ENCODE measurements at places on chromosomes 16 and 17.

- DNase-seq, result no peak
Measured at GRCh38 chr16:13940397-13940933, 20.5 kb downstream of the ERCC4 start.

GRCh38 chr16:48499923-48500381 lies 110.0 kb downstream of the N4BP1 start:
- no peak for DNase-seq

DNA sequence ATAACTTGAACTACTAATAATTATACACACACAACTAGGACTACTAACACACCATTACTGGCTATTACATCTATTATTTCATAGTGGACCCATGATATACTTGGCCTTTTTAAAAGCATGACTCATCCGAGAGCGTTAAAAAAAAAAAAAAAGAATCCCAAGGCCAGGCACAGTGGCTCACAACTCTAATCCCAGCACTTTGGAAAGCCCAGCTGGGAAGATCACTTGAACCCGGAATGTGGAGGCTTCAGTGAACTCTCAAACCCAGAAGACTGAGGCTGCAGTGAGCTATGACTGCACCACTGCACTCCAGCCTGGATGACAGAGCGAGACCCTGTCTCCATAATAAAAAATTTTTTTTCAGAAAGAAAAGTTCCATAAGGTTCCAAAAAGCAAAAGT lies 3.1 kb downstream of the GLG1 start:
- no peak for DNase-seq

GRCh38 chr16:75326333-75326732 lies 74.9 kb upstream of the BCAR1 start:
- DNase-seq, result no peak

DNA sequence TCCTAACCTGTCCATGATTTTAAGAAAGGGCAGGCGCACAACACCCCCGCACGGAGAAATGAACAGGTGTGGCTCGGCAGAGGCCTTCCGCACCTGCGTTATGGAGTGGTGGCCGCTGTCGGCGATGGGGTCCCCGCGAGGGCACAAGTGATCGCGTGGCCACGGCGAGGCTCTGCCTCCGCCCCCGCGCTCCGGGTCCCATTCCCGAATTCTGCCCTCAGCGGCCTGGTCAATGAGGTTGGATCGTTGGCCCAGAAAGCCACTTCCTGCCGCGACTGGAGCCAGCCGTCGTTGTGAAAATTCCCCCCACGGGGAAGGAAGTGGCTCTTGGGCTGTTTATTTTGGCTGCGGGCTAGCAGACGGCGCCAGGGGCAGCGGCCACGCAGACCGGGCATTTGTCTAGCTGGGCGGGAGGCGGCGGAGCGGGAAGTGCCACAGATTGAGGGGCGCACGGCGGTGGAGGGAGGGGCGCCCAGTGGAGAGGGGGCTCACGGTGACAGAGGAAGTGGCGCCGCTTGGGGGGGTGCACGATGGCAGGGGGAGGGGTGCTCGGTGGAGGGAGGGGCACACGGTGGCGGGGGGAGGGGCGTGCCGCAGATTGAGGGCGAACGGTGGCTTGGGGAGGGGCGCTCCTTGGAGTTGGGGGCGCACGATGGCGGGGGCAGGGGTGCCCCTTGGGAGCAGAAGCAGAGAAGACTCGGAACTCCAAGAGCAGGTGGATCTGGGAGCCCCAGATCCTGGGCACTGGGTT lies 25.0 kb downstream of the MRC2 start:
- no peak for DNase-seq

DNA sequence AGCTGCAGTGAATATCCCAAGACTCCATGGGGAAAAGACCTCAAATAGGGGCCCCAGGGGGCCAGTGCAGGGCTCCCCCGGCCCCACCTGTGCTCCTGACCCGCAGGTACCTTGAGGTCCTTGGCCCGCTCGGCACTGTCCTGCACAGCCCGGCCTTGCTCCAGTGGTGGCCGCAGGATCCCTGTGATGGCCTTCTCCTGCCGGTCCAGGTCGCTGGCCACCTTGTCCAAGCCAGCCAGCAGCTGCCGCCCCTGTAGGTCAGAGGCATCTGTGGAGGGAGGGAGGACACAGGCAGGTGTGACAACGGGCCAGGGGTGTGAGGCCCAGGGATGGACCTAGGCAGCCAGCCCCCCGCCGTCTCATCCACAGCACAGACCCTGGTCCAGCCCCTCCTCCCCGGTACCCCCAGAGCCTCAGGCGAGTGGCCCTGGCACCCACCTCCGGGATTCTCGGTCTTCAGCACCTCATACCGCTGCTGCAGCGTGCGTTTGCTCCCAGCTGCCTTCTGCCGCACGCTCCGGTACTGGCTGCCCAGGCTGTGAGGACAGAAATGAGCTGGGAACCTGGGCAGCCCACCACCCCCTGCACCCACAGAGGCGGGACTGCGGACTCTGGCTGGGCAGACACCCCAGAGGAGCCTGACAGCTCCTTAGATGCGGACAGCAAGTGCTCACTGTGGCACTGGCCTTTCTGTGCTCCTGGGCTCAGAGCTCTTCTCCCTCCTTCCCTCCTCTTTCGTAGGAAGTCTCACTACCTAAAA lies 43.7 kb downstream of the PPL start:
- no peak for DNase-seq

DNA sequence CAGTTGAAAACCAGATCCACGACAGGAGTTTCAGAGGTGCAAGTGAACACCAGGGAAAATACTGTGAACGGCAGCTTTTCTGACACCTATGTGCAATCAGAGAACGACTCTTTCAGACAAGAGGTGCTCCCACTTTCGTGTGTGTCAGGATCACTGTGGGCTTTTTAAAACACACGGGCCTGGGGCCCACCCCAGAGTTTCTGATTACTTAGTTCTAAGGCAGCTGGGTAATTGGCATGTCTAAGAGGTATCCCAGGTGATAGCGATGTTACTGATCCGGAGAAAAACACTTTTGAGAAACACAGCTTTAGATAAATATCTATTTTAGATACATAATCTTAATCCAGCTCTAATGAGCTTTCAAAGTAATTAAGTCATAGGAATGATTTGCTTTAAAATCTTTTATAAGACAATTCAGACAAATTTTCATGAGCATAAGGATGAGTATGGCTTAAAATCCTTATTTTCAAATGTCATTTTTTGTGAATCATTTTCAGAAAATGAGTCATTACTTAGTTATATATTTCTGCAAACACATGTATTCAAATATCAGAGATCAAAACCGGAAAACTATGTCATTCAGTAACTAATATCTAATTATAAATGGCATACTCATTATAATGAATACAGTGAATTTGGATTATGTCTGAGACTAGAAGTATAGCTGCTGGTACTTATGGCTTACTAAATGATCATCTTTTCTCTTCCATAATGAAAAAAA lies 217.9 kb upstream of the PSMD7 start:
- DNase-seq, result no peak

DNA sequence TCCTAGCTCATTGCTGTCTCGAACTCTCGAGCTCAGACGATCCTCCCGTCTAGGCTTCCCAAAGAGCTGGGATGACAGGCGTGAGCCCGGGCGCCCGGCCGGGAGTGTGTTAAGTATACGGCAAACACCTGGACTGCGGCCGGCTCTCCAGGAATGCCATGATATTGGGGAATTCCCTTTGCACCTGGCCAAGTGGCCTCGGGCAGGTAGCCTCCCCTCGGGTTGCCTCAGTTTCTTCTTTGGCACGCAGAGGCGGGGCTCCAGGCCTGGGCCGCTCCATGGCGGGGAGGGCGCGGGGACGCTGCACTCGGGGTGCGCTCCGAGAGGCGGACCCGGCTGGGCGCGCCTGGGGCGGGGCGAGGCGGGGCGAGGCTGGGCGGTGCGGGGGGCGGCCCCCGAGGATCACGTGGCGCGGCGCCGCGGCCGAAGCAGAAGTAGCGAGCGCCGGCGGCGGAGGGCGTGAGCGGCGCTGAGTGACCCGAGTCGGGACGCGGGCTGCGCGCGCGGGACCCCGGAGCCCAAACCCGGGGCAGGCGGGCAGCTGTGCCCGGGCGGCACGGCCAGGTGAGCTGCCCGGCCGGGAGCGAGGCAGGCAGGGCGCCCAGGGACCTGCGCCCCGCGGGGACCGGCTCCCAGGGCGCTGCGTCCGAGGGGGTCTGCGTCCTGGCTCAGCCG lies at the start of gene PLCG2:
Gene PLCG2, plus strand, starts transcription at position 431 of the 675 bp plus-strand sequence. CDS start 6,699 bp downstream, outside the sequence.
- peak; percentile 79 for DNase-seq

GRCh38 chr17:36812762-36813161 lies 124.5 kb upstream of the LHX1 start:
- no peak for DNase-seq

- DNase-seq, result no peak
Measured at GRCh38 chr17:57876866-57877237, 27.0 kb upstream of the MRPS23 start.

- DNase-seq, result no peak
Measured at GRCh38 chr17:9767432-9767991, 23.9 kb downstream of the DHRS7C start.

DNA sequence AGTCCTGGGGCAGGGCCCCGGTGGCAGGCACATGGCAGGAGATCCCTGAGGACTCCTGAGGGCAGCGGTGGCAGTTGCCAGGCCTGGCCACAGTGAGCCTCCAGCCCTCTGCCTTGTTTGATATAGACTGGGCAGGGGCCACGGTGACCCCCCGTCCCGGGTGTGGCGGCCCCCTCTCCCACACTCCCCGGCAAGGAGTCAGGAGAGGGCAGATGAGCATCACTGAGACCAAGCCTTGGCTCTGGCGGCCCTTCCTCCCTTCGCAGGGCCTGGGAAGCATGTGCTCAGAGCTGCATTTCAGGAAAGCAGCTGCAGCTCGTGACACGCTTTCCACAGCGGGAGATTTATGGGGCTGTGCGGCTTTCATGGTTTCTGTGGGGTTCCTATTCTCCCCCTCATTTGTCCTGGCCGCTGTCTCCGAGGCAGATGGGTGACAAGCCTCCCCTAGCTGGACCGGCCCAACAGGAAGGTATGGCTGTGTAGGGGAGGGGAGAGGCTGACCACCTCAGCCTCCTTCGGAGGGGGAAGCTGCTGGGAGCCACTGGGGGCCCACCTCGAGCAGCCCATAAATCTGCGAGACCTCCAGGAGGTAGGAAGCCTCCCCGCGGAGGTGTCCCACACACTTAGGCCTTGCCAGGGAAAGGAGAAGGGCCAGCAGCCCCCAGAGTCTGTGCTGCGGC lies 211.4 kb downstream of the NTN1 start:
- no peak for DNase-seq

- DNase-seq, result peak; percentile 5
Measured at GRCh38 chr16:53022374-53022773, 30.3 kb downstream of the CHD9NB start.

- DNase-seq, result no peak
Measured at GRCh38 chr17:71505200-71505599, 615.6 kb upstream of the SOX9 start.

DNA sequence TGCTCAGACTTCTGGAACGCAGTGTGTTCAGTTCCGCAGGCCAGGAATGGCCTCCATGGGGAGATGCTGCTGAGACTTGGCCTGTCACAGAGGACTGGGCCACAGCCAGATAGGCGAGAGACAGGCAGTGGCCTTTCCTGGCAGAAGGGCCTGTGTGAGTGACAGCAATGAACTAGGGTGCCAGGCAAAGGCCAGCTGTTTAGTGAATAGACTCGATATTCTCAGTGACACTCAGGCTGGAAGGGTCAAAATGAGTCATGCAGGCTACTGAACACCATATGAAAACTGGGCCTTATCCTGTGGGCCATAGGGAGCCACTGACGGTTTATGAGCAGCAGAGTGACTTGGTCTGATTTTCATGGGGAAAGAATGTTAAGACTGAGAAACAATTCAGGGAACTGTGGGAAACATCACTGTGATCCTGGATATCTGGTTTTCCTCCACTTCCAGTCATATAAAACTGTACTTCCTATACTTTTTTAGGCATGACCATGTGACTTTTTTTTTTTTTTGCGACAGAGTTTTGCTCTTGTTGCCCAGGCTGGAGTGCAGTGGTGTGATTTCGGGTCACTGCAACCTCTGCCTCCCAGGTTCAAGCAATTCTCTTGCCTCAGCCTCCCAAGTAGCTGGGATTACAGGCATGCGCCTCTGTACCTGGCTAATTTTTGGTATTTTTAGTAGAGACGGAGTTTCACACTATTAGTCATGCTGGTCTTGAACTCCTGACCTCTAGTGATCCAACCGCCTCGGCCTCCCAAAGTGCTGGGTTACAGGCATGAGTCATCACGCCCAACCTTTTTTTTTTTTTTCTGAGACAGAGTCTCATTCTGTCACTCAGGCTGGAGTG lies 5.2 kb upstream of the NUBP1 start:
- DNase-seq, result peak; percentile 57

DNA sequence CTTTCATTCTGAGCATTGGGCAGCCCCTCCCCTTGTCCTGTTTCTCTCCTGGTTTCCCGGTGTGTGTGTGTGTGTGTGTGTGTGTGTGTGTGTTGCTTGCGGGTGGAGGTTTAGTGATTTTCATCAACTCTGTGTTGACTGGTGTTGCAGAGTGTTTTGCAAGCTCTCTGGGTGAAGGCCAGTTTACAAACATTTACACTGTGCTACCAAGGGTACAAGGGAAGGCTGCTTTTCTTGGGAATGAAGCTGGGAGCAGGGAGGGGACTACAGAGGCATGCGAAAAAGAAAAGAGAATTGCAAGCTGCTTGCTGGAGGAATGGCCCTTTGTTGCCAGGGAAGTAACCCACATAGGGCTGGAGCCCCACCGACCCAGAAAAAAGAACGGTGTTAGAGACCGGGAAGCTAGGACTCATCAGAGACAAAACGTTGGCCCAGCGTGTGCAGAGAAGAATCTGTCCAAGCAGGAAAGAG lies 29.6 kb downstream of the HS3ST3B1 start:
- no peak for DNase-seq

- DNase-seq, result no peak
Measured at GRCh38 chr16:52613508-52613907, 66.6 kb upstream of the TOX3 start.

DNA sequence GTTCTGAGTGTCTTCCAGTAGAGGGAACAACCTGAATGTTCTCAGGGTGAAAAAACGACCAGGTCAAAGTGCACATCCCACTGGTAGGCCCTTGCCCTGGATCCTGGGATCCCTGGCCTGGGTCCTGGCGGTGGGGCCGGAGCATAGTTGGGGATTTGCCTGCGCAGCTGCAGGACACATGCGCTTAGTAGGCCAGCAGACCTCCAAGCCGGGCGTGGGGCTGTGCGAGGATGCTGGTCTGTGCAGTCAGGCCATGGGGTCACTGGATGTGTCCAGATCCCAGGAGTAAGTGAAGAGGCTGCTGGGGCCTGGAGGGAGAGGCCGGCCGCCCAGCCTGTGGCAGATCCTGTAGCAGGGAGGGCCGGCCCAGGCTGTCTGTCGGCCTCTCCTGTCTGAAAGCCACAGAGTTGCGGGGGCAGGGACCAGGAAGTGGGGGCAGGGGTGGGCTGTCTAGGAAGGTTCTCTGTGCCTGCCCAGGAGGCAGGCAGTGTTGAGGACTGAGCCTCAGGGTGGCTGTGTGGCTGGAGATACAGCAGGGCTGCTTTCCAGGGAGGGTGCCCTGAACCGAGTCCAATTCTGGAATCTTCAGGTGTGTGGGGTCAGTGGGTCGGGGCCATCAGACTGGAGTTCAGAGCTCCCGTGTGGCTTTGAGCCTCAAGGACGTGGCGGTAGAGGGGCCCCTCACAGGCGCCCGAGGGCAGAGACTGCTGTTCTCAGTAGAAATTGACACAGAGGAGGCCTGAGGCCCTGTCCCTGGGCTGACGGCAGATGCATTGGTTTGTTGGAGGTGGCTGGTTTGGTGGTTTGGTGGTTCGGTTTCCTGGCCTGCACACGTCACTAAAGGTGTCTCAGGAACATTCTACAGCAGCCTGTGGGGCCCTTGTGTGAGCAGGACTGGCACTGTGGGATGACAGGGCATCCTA lies 17.2 kb upstream of the NUDT16L1 start:
- DNase-seq, result no peak
